Epithelial cell of proximal tubule (primary cell): ENCODE measurements at places on chromosomes 6 and 20. TPM values are rescaled to one million over a fixed set of nuclear protein-coding genes. Genes with fewer than 3 reads are reported as not detected.

- DNase-seq, result no peak
Measured at GRCh38 chr6:72770959-72771358, 149.1 kb downstream of the KCNQ5 start.

DNA sequence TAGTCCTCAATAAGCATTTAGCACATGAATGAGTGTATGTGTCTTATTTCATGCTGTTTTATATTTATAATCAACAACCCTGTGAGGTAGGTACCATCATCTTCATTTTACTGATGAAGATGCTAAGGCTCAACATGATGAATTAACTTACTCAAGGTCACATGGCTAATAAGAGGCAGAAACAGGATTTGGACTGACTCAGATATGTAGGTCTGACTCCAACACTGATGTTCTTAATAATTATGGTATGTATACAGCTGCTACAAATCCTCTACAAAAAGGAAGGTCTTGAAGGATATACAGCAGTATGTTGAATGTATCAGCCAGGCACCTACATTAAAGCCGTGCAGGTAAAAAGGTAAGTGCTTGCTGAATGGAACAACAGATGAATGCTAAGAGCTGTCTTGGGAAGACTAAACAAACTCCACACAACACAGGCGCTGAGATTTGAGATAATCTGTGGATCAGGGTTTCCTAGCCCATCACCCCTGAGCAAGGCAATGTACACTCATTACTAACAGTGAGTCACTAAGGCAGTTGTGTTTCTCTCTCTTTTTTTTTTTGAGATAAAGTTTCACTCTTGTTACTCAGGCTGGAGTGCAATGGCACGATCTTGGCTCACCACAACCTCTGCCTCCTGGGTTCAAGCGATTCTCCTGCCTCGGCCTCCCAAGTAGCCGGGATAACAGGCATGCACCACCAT is 31.9 kb downstream of the TTI1 start:
- no peak for DNase-seq

- no peak for DNase-seq
Measured at GRCh38 chr6:37525460-37526357, 26.0 kb upstream of the CCDC167 start.

The ACTL10 gene
- total RNA-seq, result 2.2 TPM in 2 replicates

The FHL5 gene
- total RNA-seq, result not detected in 2 replicates
